ENCODE measurements at places on chromosomes 2 and 18.

GRCh38 chr2:41750829-41751228, 297.0 kb upstream of the PKDCC start:
- no peak for DNase-seq

GRCh38 chr2:228549441-228550007, 368.0 kb upstream of the SPHKAP start:
- no peak for DNase-seq

- DNase-seq = no peak
These were observed 141.8 kb downstream of the RNF152 start for GRCh38 chr18:61750840-61751668.

- no peak for DNase-seq
These were observed 20.9 kb upstream of the VPS54 start for GRCh38 chr2:64040161-64040560.

GRCh38 chr2:168189835-168190569, 57.4 kb downstream of the STK39 start:
- no peak for DNase-seq

GRCh38 chr2:132978840-132979239, 308.8 kb upstream of the LYPD1 start:
- DNase-seq = no peak

GRCh38 chr2:64760128-64760527, 106.4 kb upstream of the SERTAD2 start:
- no peak for DNase-seq

- peak; percentile 50 for DNase-seq
These were observed 193.0 kb upstream of the LHCGR start for GRCh38 chr2:48948400-48949125.

Data from umbilical cord (tissue), 2 donors.